ENCODE measurements at places on chromosomes 5 and 9.

- H3K27ac ChIP-seq: no peak overlapping the region
- H3K4me3 ChIP-seq: no peak overlapping the region
- H3K4me1 ChIP-seq: no peaks in the 10 kb centered on the region
- no peaks in the 10 kb centered on the region for H3K36me3 ChIP-seq
- no peaks in the 10 kb centered on the region for H3K27me3 ChIP-seq
Measured at GRCh38 chr9:79040671-79041070, 531.1 kb upstream of the TLE4 start.

DNA sequence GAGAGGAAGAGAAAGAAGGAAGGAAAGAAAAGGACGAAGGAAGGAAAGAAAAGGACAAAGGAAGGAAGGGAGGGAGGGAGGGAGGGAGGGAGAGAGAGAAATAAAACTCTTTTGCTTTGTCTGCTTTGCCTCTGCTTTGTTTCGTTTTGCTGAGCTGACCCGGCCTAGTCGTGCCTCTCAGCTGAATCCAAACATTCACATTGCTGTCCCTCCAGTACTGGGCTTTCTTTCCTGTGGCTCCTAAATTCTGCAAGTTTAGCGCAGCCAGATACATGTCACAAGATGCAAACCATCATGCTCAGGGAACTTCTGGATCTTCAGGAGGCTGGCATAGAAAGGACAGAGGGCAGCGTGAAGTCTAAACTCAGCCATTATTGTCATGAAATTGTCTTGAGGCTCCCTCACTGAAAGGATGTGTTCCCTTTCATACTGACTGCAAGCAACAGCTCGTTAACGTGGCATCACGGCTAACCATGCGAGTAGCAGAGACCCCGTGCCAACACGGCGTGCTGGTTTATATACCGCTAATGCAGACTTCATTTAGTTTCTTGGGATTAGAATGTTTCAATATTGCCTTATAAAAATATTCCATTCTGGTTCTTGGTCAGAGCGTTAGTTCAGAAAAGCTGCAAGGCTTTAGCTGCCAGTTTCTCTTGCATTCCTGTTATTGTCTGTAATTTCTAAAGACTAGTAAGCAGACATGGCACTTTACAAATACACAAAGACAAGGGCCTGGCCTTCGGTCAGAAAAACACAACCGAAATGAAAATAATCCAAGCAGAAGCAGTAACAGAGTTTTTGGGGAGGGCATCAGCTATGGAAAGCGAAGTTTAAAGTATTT, 94.2 kb downstream of the TMEM174 start:
- no peaks in the 10 kb centered on the region for H3K27me3 ChIP-seq
- H3K36me3 ChIP-seq: no peaks in the 10 kb centered on the region
- H3K4me1 ChIP-seq: no peaks in the 10 kb centered on the region
- no peak for DNase-seq
- H3K27ac ChIP-seq: no peak overlapping the region
- no peak overlapping the region for H3K4me3 ChIP-seq

DNA sequence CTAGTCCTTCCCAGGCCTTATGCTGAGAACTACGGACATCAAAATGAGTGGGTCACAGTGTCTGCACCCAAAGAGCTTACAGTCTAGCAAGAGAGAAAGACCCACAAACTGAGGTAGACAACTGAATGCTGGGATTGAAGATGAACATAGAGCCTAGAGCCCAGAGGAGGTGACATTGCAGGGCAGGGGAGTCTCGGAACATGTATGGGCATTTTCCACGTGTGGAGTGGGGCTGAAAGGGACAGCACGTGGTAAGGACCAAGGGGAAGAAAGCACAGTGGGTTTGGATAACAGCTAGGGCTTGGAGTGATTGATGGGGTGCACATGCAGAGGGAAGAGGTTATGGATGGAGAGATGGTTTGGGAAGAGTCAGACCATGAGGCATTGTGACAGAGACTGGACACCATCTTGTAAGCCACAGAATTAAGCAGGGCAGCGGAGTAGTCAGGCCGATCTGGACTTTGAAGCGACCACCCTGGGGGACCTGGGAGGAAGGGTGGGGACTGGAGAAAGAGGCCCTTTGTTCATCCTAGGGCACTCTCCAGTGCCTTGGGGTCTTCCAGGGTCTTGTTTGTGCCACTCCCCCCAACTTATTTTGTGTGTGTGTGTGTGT, 47.5 kb upstream of the SH3PXD2B start:
- no peak overlapping the region for H3K4me3 ChIP-seq
- no peak overlapping the region for H3K27ac ChIP-seq
- DNase-seq: no peak
- H3K27me3 ChIP-seq: no peaks in the 10 kb centered on the region

DNA sequence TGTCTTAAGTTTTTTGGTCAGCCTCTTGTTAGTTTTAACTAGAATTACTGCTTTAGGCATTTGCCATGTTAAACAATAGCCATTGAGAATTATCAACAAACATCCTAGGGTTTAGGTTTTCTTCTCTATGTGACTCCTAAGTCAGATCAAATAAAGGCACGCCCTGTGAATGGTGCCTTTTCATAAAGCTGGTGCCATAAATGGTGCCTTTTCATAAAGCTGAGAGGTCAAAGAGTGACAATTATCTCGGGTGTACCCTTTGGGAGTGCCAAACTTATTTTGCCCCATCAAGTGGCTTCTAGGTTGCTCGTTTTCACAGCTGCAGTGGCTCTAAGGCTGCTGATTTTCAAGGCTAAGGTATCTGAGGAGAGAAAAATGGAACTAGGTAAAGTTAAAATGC, 391.6 kb downstream of the DMRTA1 start:
- H3K4me1 ChIP-seq: no peaks in the 10 kb centered on the region
- no peak overlapping the region for H3K4me3 ChIP-seq
- no peaks in the 10 kb centered on the region for H3K27me3 ChIP-seq
- DNase-seq: no peak

DNA sequence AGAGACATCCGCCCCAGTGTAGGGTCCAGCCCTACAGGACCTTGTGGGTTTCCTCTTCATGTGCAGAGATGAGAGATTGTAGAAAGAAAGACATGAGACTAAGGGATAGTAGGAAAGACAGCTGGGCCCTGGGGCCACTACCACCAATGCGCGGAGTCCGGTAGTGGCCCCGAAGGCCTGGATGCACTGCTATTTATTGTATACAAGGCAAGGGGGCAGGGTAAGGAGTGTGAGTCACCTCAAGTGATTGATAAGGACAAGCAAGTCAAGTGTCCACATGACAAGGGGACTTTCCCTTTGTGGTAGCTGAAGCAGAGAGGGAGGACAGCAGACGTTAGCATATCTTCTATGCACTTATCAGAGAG, 6.2 kb upstream of the TMEM141 start:
- peak; percentile 66 for DNase-seq
- H3K4me3 ChIP-seq: no peak overlapping the region
- H3K27me3 ChIP-seq: peaks cover 43% of the 10 kb centered on the region
- no peaks in the 10 kb centered on the region for H3K4me1 ChIP-seq

DNA sequence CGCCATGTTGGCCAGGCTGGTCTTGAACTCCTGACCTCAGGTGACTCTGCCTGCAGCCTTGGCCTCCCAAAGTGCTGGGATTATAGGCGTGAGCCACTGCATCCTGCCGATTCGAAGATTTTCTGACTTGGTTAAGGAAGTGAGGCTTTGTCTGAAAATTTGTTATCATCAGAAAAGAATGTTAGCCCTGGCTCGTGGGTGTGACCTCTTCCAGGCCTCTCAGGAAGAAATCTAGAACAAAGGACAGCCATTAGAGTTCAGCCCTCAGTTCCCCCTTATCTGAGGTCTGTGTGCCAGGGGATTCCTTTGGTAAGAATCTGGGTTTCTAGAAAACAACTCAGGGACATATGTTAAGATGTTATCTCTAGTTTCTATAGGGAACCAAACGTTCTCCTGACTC, 6.2 kb downstream of the OR2S2 start:
- H3K27me3 ChIP-seq: no peaks in the 10 kb centered on the region
- H3K27ac ChIP-seq: no peak overlapping the region
- no peaks in the 10 kb centered on the region for H3K4me1 ChIP-seq
- H3K4me3 ChIP-seq: no peak overlapping the region
- DNase-seq: no peak

- no peaks in the 10 kb centered on the region for H3K4me1 ChIP-seq
- no peaks in the 10 kb centered on the region for H3K27me3 ChIP-seq
- no peak overlapping the region for H3K4me3 ChIP-seq
Measured at GRCh38 chr9:107351382-107352045, 68.4 kb downstream of the RAD23B start.

GRCh38 chr9:79685577-79685976, 113.8 kb downstream of the TLE4 start:
- no peak overlapping the region for H3K4me3 ChIP-seq
- no peak overlapping the region for H3K27ac ChIP-seq
- H3K27me3 ChIP-seq: no peaks in the 10 kb centered on the region
- DNase-seq: no peak
- H3K4me1 ChIP-seq: no peaks in the 10 kb centered on the region

DNA sequence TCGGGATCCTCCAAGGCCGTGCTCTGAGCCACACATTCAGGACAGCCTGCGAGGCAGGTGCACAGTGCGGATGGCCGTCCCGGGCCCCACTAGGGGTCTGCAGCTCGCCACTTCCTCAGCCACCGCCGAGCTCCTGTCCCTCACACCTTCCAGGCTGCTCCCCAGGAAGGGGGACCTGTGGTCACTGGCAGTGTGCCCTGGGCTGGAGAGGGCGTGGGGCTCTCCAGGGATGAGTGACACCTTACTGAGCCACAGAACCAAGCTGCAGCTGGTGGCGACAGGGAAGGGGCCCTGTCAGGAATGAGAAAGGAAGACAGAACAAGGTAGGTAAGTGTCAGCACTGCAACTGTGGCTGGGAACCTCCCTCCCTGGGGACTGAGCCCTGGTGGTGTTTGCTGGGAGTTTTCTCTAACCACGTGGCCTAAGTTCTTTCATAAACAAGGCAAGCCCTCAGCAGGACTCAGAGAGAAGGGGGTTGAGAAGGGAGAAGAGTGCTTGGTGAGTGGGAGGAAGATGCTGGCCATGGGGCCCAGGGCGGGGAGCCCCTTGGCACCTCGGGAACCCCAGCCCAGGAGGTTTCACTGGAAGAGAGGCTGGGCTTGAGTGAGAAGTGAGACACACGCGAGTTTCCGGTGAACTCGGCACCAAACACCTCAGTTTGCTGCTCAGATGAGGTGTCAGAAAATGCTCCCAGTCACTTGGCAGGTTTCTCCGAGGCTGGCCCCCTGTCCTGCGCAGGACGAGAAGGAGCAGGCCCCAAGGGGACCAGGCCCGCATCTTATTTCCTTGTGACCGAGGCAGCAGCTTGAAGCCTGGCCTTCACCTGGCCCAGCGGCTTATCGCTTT, 5.2 kb downstream of the IL13 start:
- H3K27me3 ChIP-seq: no peaks in the 10 kb centered on the region
- no peaks in the 10 kb centered on the region for H3K36me3 ChIP-seq
- H3K27ac ChIP-seq: no peak overlapping the region
- peaks cover 6% of the 10 kb centered on the region for H3K4me1 ChIP-seq
- H3K4me3 ChIP-seq: no peak overlapping the region
- no peak for DNase-seq
